Stimulated activated CD8-positive, alpha-beta memory T cell treated with anti-CD3 and anti-CD28 coated beads, Interleukin-7, amount 100 ng/mL, for 1 hour (primary cell): ENCODE measurements at places on chromosomes 1 and 21.

DNA sequence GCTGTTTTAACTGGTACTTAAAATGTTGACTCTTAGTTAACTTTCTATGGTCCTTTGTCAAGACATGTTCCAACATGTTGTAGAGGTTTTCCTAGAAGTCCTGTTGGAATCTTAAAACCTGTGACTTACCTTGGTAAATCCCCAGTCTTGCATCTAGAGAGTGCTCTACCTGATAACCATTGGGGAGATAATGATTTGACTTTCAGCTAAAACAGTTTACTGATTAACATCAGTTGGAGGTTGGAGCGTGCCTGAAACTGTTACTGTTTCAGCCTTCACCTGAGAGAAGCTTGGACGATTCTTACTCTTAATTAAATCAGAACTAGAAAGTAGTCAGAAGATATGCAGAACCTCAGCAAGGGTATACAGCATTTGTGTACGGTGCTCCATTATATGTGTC is 8.8 kb downstream of the MDM4 start:
- DNase-seq = no peak

DNA sequence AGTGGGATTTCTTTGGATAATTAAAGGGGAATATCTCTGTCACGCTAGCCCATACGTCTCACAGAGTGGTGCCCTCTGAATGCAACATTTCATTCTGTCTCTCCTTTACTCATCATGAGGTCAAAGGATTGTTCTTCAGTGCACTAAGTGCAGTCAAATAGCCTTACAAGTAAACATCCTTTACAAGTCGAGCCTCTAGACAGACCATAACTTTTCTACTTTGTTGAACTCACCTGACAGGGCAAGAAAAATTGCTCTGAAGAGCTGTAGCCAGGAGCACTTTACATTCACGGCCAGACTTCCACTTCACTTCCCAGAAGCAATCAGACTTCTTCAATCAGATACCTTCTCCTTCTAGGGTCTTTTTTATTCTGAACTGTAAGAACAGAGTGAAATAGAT is 768.0 kb upstream of the TMPRSS15 start:
- no peak for DNase-seq

DNA sequence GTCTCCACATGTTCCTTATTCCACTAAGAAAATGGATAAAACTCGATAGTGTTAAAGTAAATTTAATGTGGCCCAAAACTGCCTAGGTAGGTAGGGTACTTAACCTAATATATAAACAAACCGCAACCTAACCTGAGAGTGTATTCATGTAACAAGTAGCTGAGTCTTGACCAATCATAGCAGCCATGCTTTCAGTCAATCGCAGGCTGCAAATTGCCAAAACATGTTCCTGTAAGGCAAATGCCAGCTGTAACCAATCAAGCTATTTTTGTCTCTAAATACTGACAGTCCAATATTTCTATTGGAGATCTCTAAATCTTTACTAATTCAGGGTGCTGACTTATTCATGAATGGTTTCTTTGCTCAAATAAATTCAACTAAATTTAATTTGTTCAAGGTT is 3.1 kb upstream of the HMGCS2 start:
- no peak for DNase-seq

GRCh38 chr1:101262060-101262459 is 25.2 kb downstream of the S1PR1 start:
- DNase-seq = no peak

GRCh38 chr1:53122201-53122885 is 20.1 kb downstream of the SLC1A7 start:
- no peak for DNase-seq

GRCh38 chr1:27931759-27932158 is 3.0 kb upstream of the SMPDL3B start:
- DNase-seq = no peak

DNA sequence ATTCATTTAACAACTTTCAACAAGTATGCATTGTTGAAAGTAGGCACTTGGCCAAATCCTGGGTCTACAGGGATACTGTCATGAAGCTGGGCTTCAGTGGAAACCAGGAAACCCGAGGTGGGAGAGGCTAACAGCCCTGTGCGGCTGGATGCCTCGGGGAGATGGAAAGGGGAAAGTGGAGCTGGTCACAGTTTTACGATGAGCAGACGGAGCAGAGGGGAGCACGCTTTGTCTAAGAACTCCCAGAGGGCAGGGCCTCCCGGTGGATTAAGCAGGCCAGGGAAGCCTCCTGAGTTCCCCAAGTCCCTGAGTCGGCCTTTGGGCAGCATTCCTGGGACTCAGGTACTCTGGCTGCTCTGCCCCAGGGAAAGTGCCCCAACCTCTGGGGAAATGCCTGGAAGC is 23.8 kb downstream of the STUM start:
- DNase-seq = no peak

GRCh38 chr1:204065174-204065985 is 7.5 kb upstream of the SOX13 start:
- DNase-seq = no peak

DNA sequence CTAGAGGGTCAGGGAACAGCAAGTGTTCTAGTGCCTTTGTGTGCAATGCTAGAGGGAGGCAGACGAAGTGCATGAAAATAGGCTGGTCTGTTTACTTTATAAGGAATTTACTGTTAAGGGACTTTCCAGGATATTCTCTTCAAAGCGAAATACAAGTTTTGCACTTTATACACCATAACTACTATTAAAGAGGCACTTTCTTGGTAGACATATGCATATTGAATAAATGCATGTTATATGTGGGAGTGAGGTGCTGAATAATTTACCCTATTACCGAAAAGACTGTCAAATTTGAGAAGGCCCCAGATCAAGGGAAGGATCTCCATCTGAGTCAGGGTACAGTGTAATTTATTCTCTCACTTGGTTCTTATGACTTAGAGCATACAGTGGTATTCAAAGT is 310.5 kb downstream of the S1PR1 start:
- DNase-seq = no peak

DNA sequence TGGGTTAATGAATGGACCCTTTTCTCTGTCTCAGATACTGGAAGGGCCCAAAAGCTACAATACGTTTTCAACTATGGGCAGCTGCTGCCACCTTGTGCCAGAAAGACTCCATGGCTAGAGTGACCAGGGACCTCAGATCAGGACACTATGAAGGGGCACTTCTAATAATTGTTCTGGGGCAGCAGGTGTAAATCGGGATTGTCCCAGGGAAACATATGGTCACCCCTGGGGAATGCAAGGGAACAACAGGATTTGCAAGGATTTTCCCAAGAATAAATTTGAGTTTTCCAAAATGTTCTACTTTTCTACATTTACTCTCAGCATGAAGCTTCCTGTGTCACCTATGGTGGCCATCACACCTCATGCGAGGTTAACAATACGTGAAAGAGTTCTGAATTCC is 12.0 kb upstream of the FCAMR start:
- peak; percentile 21 for DNase-seq

- DNase-seq = no peak
These were observed 92.5 kb downstream of the DHRS3 start for GRCh38 chr1:12525311-12526181.

GRCh38 chr1:90721210-90722194 is 4.4 kb upstream of the BARHL2 start:
- DNase-seq = no peak

DNA sequence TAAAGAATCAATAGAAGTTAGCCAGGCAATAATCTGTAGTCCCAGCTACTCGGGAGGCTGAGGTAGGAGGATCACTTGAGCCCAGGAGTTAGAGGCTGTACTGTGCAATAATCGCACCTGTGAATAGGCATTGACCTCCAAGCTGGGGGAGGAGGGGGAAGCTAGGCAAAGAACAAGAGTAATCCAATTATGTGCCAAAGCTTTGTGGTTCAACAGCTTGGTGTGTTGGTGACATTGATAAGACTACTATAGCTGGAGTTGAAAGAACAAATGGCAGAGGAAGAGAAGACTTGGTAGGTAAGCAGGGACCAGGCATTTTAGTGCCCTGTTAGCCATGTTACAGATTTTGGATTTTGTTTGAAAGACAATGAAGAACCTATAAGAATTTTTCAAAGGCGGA is 2.1 kb upstream of the TMCO2 start:
- no peak for DNase-seq

GRCh38 chr1:80639777-80640533 is 1160.8 kb upstream of the ADGRL2 start:
- DNase-seq = no peak

DNA sequence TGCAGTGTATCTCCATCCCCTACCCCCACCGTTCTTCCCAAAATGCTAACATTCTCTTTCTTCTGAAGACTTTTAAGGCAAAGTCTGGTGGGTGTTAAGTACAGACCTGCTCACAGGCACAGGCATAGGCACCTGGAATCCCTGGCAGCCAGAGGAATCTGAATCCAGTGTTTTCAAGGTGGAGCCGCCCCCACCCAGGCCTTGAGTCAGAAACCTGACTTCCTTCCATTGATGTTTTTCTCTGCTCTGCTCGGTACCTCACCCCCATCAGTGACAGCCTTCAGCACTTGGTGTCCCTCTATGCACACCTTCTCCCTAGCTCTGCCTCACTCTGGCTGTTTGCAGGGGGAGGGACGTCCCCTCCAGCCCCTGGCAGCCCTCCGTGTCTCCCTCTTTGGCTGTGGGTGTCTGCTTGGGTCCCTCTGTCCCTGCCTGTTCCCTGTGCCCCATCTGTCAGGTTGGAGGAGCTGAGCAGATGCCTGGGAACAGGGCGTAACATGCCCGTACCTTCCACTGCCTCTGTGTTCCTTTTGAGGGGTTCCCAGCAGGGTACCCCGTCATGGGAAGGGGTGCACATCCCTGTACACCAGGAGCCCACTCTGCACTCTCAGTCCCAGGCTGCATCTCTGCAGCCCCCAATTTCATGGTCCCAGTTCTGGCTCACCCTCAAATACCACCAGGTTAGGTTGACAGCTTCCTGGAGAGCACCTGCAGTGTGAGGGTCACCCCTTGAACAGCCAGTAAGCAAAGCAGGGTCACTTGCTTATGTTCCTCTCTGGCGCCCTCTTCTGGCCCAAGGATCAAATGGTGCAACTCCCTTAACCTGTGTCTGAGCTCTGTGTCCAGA is 6.7 kb downstream of the NCDN start:
- DNase-seq = peak; percentile 49

GRCh38 chr1:195328102-195328501 is 1280.1 kb downstream of the KCNT2 start:
- no peak for DNase-seq

DNA sequence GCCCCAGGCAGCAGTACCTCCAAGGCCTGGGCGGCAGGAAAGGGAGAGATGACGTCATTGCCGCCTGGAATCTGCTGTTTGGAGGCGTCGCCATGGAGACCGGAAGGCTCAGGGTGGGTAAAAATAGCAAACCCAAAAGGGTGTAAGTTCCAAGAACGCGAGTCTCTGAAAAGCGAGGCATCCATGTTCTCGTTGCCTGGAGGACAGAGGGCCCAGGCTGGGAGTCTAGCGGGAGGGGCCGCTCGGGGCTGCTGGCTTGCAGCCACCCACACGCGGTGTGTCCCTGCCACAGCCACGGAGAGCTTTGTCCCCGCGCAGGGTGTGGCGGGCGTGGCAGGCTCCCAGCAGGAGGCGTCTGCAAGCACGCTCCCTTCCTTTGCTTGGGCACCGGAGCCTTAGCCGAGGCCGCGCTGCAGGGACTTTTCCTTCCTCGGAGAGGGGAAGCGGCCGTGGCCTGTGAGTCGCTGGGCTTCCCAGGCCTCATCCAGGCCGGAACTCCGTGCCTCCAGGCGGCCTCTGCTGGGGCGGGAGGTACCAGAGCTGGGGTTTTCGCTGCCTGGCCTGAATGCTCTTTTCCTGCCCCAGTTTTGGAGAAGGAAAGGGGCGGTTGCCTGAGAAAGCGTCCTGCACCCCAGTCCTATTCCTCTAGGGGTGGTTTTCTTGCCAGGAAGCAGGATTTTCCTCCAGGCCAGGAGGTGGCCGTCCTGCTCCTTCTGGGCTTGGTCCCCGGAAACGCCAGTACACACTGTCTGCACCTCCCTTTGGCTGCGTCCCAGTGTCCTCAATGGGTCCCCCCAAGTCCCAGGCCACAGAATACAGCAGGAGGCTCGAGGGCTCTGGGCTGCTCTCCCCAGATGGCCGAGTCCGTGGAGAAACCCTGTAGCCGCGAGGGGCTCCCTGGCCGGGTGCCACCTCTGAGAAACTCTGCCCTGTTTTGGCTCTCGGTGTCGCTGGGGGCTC is 15.3 kb upstream of the SKI start:
- no peak for DNase-seq

- DNase-seq = no peak
These were observed 10.7 kb downstream of the RNU5D-1 start for GRCh38 chr1:44720281-44720680.

GRCh38 chr21:43210454-43211071 is 41.8 kb downstream of the CRYAA start:
- DNase-seq = no peak

DNA sequence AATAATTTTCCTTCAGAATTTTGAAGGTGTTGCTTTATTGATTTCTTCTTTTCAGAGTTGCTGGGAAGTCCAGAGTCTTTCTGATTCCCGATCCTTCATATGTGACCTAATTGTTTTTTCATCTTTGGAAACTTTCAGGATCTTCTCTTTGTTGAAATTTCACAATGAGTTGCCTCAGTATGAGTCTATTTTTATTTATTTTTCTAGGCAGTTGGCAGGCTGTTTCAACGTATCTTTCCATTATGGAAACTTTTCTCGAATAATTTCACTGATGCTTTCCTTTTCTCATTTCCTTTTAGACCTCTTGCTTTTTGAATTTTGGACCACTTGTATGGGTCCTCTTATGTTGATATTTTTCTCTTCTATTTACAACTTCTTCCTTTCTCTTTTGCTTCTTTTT is 354.3 kb downstream of the TGFB2 start:
- no peak for DNase-seq
